ENCODE measurements at places on chromosomes 4 and X.

DNA sequence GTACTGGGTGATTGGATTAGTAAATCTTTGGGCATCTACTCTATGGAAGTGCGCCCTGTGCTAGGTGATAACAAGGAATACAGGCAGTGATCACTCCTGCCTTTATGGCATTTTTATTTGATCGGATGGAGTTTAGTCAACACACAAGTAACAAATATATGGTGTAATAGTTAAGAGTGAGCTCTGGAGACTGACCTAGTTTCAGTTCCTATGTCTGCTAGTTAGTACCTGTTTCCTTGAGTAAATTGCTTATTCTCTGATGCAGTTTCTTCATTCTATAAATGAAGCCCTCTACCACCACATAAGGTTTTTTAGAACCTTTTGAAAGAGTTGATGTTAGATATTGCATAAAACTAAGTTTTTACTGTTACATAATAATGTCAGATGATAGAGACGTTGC lies 134.6 kb downstream of the KDM6A start:
- DNase-seq, result no peak

- DNase-seq, result no peak
Observed at GRCh38 chr4:17206829-17207801, 304.8 kb downstream of the QDPR start.

- DNase-seq, result no peak
Observed at GRCh38 chr4:13733817-13734216, 106.3 kb upstream of the BOD1L1 start.

DNA sequence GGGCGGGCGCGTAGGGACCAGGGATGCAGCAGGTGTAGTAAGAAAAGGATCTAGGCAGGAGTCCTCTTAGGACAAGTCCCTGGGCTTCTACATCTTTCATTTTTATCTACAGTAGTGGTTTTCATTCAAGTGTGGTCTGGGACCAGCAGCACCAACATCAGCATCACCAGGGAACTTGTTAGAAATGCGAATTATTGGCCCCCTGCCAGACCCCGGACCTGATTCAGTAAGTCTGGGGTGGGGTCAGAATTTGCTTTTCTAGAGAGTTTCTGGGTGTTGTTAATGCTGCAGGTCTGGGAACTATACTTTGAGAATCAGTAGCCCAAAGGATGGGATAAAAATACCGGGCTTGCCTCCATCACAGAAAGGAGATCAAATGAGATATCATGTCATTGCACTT lies 1.3 kb upstream of the PCYT1B start:
- DNase-seq, result no peak

- no peak for DNase-seq
Observed at GRCh38 chr4:64272432-64272831, 136.8 kb downstream of the TECRL start.

GRCh38 chr4:92825256-92825655 lies 521.5 kb downstream of the GRID2 start:
- no peak for DNase-seq

GRCh38 chr4:54058171-54058570 lies 6.2 kb downstream of the CHIC2 start:
- DNase-seq, result no peak

DNA sequence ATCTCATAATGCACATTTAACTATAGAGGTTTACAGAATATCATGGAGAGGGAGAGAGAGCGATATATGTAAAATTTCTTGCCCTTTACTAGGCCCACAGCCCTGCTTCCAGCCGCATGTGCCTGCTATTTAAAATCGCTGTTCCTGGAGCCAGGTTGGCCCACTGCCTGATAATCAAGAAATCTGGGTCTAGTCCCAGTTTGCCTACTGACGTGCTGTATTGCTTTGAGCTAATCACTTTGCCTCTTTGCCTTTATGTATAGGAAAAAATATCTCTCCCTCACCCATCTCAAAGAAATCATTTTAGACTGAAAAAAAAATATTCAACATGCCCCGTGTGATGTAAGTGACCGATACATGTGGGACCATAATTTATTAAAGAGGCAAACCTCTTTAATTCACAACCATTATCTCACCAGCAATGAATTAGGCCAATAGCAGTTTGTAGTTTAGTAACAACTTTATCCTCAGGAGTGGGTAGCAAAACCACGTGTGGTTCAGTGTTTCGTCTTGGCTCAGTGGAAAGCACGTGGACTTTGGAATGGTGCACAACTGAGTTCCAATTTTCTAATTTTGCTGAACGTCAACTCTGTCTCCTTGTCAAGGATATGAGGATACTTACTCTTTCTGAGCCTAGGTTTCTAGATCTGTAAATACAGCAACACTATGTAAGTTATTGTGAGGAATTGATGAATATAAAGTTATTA lies 62.6 kb downstream of the GRXCR1 start:
- DNase-seq, result no peak

DNA sequence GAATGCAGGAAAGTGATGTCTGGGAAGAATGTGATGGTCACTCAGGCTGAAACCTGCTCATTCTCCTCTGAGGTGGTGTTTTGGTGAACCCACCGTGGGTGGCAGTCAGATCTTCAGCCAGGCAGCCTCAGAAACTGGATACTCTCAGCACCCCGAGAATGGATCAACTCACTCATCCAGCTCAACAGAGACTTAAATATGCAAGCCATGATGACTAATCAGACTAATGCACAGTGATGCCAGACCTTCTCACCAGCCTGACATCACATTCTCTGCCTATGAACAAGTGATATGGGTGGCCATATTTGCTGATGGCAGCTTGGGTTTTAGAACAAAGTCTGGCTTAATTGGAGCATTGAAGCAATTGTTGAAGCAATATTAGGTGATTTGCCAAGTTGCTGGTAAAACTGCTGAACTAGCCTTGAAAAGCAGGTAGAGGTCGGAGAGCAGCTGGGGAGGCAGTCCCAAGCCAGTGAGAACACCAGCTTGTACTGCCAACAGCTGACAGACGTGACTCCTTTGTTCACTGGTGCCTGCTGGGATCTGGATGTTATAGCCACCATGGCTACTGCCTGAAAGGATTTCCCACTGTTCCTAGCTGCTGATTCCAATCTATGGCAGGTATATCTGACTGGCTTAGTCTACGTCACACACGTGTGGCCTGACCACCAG lies 608.1 kb downstream of the MID1IP1 start:
- no peak for DNase-seq

GRCh38 chr4:17033768-17034181 lies 135.3 kb upstream of the LDB2 start:
- no peak for DNase-seq

All from ELF-1 (cell line).